H4 (cell line): ENCODE measurements at places on chromosomes 2 and 18.

DNA sequence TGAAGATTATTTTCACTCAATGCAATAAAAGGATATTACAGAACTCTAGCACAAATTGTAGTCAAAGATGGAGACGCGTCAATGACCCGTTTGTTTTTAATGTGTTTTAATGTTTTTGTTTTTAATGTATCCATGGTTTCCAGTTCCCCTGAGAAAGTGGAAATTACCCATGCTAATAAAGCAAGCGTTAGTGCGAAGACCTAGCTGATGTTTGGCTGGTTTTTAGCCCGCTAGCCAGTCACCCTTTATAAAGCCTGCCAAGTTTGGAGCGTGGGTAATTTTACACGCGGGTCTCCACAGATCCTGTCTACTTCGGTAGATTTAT is 430 bp upstream of the CHMP1B start:
- no peak for DNase-seq

- no peak for DNase-seq
Observed at GRCh38 chr2:57598551-57598950, 448.1 kb upstream of the VRK2 start.

GRCh38 chr2:16851126-16851525 is 185.5 kb upstream of the CYRIA start:
- no peak for DNase-seq

GRCh38 chr2:165238295-165238694 is 919 bp upstream of the SCN2A start:
- no peak for DNase-seq

- no peak for DNase-seq
Observed at GRCh38 chr2:48984922-48985321, 169.4 kb downstream of the FSHR start.

DNA sequence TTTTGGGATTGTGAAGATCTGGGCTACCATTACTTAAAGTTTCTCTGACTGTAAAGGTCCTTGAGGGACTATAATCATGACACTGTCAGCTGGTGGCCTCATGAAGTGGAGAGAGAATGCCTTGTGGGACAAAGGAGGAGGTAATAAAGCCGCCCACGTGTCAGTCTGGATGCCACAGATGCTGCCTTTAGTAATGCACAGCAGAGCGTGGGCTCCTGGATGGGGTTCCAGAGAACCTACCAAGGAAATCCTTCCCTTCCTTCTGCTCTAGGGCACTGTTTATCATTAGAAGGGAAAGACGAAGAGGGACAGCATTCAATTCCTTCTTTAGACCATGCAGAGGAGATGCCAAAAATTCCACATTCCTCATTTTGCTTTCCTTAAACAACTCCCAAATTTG is 63.5 kb downstream of the COL5A2 start:
- DNase-seq, result no peak

DNA sequence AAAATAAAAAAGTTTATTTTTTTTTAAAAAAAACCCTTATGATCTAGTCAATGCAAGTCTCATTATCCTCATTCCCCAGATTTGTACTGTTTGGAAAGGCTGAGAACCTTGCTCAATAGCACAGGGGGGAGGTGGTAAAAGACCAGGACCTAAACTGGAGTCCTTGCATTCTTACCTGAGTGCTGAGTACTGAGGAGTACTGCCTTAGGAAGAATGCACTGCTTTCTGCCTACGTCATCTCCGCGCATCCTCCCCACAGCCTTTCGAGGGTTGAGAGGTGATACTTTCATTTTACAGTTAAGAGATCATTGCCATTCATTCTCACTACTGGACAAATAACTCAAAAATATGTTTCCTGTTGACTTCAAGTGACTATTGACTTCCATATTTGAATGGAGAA is 73.8 kb downstream of the MAP3K20 start:
- no peak for DNase-seq
